ENCODE measurements at places on chromosomes 1 and 21. TPM values are rescaled to one million over a fixed set of nuclear protein-coding genes. Genes with fewer than 3 reads are reported as not detected.

The GREM2 gene
- polyA plus RNA-seq, result 0.76 TPM

The GOLT1A gene
- polyA plus RNA-seq, result 4.5 TPM

The HES4 gene
- 4.9 TPM for polyA plus RNA-seq

The KRTAP19-2 gene
- not detected for polyA plus RNA-seq

The KRTAP6-3 gene
- not detected for polyA plus RNA-seq

The BLACAT1 gene
- 0.10 TPM for polyA plus RNA-seq

The SLC45A3 gene
- 16.4 TPM for polyA plus RNA-seq

The SAMD13 gene
- 0.49 TPM for polyA plus RNA-seq

The FAM110D gene
- polyA plus RNA-seq, result 1.2 TPM

The CGN gene
- polyA plus RNA-seq, result 7.1 TPM

The GABRD gene
- polyA plus RNA-seq, result 28.0 TPM

The PLA2G2D gene
- not detected for polyA plus RNA-seq

The LEMD1 gene
- polyA plus RNA-seq, result not detected
